ENCODE measurements at places on chromosomes 5 and 9.

- DNase-seq: no peak
Measured at GRCh38 chr9:133506653-133507038, 18.1 kb downstream of the MYMK start.

DNA sequence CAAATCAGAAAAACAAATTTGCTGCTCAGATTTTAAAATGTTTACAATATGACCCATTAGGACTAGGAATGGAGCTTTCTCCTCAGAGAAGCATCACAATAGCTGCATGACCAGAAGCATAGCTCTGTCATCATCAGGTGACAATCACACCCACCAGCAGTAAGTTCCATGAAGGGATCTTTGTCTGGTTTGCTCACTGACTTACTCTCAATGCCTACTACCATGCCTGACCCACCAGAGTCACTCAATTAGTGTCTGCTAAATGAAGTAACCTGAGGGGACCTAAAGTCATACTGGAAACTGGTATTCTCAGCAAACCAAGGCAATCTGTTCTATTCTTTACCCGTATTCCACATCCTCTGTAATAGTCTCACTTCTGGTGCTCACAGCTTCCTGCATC lies 7.7 kb downstream of the ERMP1 start:
- DNase-seq: no peak

DNA sequence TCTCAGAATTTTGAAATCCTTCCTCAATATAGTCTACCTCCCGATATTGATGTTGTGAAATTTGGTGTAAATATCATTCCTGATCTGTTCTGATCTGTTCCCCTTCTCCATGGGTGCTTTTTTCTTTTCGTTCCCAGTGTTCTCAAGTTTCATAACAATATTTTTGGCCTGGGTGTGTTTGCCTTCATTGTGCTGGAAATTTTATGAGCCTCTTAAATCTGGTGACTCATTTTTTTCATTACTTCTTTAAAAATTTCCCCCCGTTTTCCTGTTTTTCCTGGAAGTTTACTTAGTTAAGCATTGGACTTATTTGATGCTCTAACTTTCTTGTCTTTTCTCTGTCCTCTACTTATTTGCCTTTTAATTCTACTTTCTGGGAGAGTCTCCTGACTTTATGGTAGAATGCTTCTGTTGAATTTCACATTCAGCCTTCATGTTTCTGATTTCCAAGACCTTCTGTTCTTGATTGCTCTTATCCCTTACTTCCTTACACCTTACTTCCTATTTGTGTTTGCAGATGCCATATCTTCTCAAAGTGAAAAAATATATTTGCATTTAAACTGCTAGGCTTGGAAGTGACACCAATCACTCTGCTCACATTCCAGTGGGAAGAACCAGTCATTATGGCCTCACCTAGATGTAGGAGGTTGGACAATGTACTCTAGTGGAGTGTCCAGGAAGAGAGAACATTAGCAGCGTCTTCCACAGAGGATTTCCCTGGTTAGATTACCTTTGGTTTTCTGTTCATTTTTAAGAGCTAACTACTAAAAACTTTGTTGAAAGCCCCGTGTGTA lies 441.9 kb downstream of the ARHGEF28 start:
- DNase-seq: no peak

DNA sequence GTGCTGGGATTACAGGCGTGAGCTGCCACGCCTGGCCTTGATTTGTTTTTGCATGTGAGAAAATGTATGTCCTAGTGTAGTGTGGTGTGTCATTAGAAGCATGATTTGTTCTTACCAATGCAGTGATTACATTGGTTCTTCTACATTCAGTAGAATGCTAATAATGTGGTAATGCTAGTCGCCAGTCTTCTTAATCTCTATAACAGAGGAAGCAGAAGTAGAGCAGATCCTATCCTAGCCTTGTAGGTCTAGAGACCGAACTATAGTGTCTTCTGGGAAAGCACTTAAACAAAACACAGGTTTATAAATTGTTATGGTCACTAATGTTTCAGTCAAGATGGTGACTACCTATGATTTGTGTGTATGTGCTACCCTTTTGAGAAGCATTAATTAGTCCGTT lies 197.5 kb upstream of the DMRT1 start:
- no peak for DNase-seq

GRCh38 chr9:794386-794785 lies 47.1 kb upstream of the DMRT1 start:
- DNase-seq: no peak

GRCh38 chr9:85647571-85647970 lies 94.2 kb downstream of the AGTPBP1 start:
- DNase-seq: no peak

GRCh38 chr5:123951582-123951977 lies 439.6 kb downstream of the CSNK1G3 start:
- DNase-seq: peak; percentile 67

- no peak for DNase-seq
Measured at GRCh38 chr5:76547242-76547890, 75.8 kb downstream of the F2RL2 start.

- DNase-seq: no peak
Measured at GRCh38 chr5:115657881-115658233, 32.0 kb upstream of the TMED7 start.

DNA sequence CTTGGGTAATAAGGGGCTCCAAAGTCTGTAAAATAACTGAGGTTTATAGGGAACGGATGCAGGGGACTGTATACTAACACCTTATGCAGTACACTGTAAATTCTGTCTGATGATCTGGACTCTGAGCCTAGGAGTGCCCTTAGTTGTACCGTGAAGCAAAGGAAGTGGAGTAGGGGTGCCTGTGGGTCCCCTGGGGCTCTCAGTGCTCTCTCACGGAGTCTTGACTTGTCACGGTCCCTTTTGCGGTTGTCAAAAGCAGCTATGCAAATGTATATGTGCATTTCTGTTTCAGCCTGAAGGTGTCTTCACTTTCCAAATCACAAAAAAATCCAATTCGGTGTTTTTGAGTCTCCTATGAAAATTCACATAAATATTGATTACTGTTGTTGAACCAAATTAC lies 17.8 kb downstream of the DMRT1 start:
- no peak for DNase-seq

- DNase-seq: no peak
Measured at GRCh38 chr9:69380811-69381210, 55.8 kb downstream of the ENTREP1 start.

DNA sequence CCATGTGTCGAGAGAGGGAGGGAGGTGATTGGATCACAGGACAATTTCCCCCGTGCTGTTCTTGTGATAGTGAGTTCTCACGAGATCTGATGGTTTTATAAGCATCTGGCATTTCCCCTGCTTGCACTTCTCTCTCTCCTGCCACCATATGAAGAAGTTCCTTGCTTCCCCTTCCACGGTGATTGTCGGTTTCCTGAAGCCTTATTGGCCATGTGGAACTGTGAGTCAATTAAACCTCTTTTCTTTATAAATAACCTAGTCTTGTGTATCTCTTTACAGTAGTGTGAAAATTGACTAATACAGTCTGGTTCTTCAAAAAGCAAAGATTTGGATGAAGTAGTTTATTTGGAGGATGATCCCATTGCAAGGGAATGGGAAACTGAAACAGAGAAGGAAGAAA lies 11.3 kb upstream of the MIER3 start:
- DNase-seq: no peak
